ENCODE measurements at places on chromosomes 5 and 9.

DNA sequence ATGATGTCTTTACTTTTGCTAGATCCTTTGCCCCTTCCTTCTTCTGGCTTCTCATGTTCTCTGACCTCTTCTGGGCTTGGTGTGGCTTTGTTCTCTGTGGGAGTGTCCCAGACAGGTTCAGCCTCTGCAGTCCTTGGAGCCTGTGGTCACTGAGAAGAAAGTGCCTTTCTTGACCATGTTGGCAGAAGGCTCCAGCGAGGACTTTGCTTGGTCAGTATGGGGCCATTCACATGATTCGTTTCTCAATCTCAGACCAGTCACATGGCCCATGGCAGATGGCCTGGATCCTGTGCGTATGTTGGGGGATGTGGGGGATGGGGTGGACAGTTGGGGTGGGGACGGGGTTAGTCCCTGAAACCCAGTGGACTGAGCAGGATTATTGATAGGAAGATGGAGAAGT, 274.1 kb downstream of the ARHGAP26 start:
- DNase-seq, result no peak

DNA sequence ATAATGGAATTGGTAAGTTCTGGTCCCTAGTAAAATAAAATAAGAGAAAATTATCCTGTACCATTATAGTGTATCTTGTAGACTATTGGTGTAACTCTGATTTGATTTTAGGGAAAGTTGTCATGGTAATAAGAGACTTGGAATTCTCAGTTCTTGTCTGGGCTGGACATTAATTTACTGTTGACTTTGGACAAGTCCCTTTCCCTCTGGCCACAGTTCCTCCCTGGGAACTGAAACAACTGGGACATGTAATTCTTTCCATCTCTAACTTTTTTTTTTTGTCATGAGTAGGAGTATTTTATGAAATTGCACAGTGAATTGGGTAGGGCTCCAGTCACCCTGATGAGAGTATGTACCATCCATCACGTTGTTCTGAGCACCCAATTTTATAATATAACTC, 15.0 kb downstream of the GLRA1 start:
- DNase-seq, result no peak

DNA sequence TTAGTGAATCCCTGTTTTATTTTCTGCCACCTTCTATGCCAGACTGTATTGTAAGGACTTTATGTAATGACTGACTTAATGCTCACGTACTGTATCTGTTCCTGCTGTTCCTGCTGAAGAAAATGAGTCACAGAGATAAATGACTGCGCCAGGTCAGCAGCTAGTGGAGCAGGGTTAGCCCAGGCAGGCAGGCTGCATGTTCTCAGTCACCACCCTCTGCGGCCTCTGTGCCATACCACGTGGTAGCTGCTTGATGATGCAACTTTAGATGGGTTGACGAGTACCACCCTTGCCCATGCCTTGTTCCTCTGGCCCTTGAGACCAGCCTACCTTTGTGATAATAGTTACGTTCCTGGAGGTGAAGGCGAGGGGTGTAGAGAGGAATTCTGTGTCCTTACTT, 161.9 kb downstream of the TRIO start:
- DNase-seq, result no peak

DNA sequence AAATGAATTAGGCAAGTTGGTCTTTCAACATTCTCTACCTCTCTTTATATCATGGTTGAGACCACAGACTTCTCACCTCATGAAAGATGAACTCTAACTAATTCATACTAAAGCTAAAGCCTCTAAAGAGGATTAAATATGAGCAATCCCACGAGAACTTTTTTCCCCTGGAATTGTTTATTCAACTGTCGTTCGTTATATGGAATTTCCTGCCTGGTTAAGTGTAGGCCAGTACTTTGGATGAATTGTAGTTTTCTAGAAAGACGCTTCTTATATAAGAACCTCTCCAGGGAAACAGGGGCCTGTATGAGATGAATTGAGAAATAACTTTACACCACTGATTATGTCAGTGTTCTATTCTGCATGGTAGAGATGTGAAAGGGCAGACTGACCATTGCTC, 42.9 kb downstream of the PDCD1LG2 start:
- no peak for DNase-seq

DNA sequence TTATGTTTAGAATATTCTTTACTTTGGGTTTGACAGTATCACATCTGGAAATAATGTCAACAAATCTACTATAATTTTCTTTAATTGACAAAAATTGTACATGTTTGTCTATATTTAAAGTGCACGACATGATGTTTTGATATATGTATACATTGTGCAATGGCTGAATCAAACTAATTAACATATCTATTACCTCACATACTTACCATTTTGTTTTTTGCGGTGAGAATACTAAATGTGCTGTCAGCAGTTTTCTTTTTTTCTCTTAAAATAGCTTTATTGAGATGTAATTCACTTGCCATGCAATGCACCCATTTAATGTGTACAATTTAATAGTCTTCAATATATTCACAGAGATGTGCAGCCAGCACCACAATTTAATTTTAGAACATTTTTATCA, 10.6 kb upstream of the C6 start:
- no peak for DNase-seq

GRCh38 chr5:132136906-132137305, 63.3 kb downstream of the CSF2 start:
- DNase-seq, result no peak

- no peak for DNase-seq
Measured at GRCh38 chr9:128972956-128973355, 25.5 kb downstream of the NUP188 start.

DNA sequence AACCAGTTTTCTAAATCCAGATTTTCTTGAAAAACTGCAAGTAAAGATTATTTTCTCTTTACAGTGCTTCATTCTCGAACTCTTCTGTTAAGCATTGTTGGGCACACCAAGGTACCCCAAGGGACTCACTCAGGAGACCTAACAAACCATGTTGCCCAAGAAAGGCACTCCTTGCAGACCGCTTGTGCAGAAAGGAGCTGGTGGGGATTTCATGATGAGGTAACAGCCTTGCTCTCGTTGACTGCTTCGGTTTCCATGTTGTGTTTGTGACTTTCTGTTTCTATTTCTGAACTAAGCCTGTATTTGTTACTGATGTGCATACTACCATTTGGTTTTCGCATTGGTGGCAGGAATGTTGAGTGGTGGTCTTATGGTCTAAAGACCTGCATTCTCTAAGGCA, 266.6 kb upstream of the DAP start:
- DNase-seq, result no peak

DNA sequence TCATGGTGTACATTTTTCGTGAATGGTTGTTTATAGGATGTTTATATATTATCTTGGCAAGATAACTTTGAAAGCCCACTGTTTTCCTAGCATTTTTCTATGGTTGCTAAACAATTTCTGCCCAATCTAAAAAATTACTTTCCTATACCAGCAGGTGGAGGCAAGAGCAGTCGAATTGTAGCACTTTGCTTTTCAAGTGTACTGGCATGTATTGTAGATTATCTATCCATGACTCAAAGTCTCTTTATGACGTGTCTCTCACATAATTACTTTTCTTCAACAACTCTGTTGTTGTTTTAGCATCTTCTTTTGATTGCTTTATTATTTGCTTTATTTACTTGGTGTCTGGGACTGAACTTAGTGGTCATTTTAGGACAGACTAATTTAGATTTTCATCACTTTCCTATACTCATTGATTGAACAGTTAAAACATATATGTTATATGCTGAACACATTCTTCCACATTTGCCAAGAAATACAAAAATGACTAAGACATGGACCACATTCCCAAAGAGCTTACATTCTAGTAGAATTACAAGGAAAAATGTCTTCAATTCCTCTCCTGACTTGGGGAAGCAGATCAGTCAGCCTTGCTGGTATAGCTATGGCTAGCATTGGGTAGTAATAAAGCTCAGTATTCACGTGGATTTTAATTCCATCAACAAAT, 20.7 kb downstream of the NLN start:
- no peak for DNase-seq

- no peak for DNase-seq
Measured at GRCh38 chr5:7015586-7016256, 302.5 kb downstream of the TENT4A start.

GRCh38 chr5:95759634-95760033, 28.5 kb downstream of the RHOBTB3 start:
- DNase-seq, result no peak

GRCh38 chr9:127538849-127539258, 73.2 kb upstream of the STXBP1 start:
- DNase-seq, result no peak

DNA sequence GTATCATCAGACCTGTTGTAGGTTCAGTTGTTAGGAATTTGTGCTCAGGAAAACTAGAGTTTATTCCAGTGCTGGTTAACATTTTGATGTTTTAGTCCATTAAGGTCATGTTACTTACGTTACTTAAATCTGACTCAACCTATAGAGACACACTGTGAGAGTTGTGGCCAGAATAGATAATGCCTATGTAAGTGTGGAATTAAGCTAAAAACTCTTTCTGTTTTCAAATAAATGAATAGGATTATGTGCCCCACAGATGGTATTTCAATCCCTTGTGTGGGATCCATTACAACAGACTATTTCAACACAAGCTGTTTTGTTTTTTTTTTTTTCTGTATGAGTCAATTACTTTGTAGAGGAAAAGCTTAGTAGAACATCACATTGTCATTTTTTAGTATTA, 68.1 kb downstream of the MEGF10 start:
- DNase-seq, result no peak

DNA sequence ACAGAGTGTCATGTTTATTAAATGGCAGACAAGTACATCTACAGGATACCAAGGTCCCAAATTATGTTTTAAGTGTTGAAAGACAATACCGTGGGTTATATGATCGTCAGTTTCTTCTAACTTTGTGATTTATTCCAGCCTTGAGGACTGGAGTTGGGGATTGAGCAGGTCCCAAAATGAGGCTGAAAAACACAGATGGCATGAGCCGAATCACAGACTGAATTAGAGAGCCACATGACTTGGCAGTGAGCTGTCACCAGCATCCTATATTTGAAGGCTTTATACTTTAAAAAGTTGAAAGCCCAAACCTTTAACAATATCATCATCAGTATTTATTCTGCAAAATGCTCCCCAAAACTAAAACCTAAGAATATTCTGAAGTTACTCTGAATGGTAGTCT, 79.4 kb downstream of the ADAMTS16 start:
- no peak for DNase-seq

- DNase-seq, result no peak
Measured at GRCh38 chr9:134172198-134173126, 8.1 kb upstream of the RNU6ATAC start.

GRCh38 chr5:69416180-69416579, 1.3 kb downstream of the MARVELD2 start:
- no peak for DNase-seq

- DNase-seq, result no peak
Measured at GRCh38 chr5:79685627-79686026, 4.0 kb upstream of the CMYA5 start.

DNA sequence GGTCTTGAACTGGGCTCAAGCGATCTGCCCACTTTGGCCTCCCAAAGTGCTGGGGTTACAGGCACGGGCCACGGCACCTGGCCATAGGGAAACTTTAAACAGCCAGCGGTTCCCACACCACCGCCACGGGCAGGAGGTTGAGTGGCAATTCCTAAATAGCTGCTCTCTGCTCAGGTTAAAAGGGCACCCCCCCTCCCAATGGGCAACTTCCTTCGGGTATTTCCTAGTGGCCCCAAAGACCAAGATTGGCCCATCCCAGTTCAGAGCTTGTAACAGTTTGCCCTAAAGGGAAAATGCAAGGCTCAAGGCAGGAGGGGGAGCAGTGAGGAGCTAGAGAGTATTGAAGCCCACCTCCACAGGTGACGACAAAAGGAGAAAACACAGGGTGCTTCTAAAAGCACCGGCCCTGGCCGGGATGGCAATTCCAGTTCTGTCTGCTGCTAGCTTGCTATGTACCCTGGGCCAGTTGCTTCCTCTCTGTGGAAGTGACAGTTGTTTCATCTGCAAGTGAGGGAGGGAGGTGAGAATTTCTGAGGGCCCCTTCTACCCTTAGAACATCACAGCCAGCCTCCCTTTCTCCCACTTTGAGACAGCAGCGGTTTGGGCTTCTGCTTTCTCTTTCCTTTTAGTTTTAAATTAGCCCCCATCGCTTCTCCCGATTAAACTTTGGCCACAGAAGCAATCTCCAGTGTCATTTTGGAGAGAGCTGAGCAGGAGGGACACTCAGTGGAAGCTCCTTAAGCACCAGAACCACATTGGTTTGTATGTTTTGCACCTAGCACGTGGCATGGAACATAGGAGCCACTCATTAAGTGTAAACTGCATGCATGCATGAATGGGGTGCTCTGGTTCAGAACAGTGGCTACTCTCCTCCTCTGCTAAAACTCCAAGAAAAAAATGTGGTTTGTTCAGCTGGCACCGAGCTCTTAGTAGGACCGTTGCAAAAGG, 17.3 kb upstream of the TNIP1 start:
- DNase-seq, result no peak

DNA sequence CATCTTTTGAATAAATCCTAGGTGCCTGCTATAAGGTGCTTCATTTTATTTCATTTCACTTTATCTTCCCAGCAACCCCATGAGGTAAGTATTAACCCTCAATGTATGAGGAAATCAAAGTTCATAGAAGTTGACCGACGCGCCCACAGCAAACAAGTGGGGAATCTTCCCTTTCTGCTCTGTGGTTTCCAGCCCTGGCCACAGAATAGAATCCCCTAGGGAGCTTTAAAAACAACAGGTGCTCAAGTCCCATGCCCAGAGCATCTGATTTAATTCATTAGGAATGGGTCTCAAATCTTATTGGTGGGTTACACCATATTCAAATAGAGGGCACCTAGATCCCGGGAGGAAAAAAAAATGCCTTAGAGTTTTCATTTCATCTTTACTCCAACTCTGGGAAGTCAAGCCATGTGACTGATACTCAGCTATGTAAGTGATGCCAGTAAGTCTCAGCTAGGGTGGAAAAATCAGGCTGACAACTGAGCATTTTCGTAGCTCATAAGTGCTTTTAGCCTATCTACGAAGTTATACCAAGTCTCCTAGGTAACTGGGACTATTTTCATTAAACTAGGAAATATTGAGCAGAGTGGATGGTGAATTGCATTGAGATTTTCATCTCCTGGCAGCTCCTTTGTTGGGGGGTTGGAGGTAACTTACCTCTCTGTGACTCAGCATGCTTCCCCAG, 353.4 kb upstream of the SLC30A5 start:
- no peak for DNase-seq

DNA sequence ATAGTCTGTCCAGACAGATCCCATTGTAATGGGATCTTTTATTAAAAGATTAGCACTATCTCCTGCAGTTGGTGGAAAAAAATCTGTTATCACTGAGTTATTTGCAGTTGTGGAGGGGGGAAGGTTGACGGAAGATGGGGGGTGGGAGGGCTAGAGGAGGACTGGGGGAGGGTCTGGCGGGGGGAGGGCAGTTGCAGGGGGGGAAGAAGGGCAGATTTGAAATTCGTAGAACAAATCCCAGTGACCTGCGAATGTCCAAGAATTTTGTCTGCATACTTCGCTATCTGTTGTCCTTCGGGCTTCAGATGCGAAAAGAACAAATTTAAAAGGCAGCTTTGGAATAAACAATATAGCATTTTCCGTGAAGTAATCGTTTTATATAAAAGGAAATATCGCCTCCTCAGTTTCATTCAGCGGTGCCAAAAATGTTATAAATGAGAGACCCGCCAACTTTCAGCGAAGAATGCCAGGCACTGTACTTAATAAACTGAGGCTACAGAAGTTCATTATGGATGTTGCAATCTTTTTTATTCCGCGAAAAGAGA, 1.3 kb upstream of the FST start:
- DNase-seq, result no peak

GRCh38 chr9:114674798-114675540, 7.0 kb downstream of the TEX48 start:
- no peak for DNase-seq
